ENCODE measurements at places on chromosomes 2 and 18.

GRCh38 chr2:226652983-226653765 lies 146.4 kb downstream of the IRS1 start:
- no peak for DNase-seq

GRCh38 chr2:173351879-173352278 lies 2.8 kb upstream of the CDCA7 start:
- DNase-seq: no peak

GRCh38 chr18:13264091-13265007 lies 45.8 kb downstream of the LDLRAD4 start:
- DNase-seq: no peak

- DNase-seq: no peak
These were observed 181.3 kb upstream of the ZEB2 start for GRCh38 chr2:144701259-144701658.

- DNase-seq: no peak
These were observed 35.6 kb downstream of the NGEF start for GRCh38 chr2:232977438-232977971.

DNA sequence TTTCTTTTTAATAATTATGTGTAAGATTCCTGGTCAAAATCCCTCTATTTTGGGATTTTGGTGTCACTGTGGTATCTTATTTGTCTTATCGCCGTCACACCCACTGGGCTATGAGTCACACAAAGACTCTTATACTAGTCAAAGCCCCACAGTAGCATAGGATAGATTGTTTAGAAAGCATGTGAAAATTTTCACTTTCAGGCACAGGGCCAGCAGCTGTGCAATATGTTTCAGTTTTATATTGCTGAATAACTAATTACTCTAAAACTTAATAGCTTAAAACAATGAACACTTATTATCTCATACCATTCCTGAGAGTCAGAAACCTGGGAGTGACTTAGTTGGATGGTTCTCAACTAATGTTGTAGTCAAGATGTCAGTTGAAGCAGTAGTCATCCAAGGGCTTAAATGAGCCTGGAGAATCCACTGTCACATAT lies 24.0 kb downstream of the CFAP210 start:
- DNase-seq: no peak

DNA sequence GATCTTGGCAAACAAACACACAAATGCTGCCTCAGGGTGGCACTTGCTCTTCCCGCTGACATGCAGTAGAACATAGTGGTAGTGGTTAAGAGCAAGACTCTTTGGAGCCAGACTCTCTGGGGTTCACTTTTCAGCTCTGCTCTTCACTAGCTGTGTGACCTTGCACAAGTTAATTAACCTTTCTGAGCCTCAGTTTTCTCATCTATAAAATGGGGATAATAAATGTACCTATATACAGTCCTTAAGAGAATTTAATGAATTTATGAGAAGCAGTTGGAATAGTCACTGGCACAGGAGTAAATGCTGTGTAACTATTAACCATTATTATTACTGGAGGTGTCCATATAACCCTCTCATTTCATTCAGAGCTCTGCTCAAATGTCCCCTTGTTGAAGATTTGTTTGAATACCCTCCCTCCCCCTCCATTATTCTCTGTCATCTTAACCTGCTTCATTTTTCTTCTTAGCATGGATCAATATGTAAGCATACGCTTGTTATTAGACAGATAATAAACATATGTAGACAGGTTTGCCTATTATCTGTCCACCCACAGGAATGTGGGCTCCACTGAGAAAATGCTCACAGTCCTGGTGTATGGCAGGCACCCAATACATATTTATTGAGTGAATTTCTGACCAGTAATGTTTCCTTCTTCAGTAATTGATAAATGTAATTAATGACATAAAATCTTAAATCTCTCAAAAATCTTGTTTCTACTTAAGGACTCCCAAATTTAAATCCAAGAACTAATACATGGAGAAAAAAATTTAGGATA lies 64.5 kb downstream of the TSPYL6 start:
- no peak for DNase-seq

GRCh38 chr2:143603035-143603655 lies 473.9 kb downstream of the ARHGAP15 start:
- DNase-seq: no peak

GRCh38 chr2:197328461-197328860 lies 17.9 kb upstream of the ANKRD44 start:
- DNase-seq: no peak

- DNase-seq: no peak
These were observed 208.4 kb downstream of the DYSF start for GRCh38 chr2:71661782-71662181.

- DNase-seq: no peak
These were observed 100.1 kb downstream of the CRACDL start for GRCh38 chr2:98835831-98836385.
